ENCODE measurements at places on chromosomes 13 and 19.

GRCh38 chr13:42808341-42808940 lies 27.1 kb downstream of the FAM216B start:
- no peak for DNase-seq

DNA sequence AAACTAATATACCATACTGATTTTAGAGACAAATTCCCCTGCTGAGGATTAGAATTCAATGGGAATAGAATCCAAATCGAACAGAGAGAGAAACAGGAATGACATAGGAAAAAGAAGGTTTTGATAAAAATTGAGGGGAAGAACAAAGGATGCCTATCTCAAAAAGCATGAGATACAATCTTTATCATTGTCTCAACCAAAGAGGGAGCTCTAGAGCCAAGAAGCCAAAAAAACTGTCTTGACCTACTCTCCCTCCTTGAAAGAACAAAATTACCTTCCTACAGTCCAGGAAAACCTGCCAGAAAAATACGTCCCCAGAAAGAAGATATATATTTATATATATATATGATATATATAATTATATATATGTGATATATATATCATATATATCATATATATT lies 39.2 kb upstream of the MIR17HG start:
- DNase-seq = no peak

- DNase-seq = no peak
Observed at GRCh38 chr13:21138561-21138960, 37.8 kb downstream of the SKA3 start.

- DNase-seq = no peak
Observed at GRCh38 chr13:43363156-43363953, 340.0 kb downstream of the DNAJC15 start.

DNA sequence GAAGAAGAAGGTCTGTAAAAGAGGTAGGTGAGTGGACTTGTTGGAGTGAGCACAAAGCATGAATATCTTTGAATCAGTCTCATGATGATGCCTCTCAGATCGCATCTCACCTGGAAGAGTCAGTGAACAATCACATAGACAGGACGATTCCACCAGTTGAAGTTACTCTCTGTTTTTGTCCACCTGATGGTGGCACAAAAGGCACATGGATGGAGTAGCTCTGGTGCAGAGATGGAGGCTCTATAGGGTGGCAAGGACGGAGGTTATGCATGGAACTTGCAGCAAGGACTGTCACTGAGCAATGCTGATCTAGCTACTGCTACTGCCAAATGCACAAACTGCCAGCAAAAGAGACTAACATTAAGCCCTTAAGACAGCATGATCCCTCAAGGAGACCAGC lies 10.3 kb upstream of the MYCBP2 start:
- DNase-seq = no peak

DNA sequence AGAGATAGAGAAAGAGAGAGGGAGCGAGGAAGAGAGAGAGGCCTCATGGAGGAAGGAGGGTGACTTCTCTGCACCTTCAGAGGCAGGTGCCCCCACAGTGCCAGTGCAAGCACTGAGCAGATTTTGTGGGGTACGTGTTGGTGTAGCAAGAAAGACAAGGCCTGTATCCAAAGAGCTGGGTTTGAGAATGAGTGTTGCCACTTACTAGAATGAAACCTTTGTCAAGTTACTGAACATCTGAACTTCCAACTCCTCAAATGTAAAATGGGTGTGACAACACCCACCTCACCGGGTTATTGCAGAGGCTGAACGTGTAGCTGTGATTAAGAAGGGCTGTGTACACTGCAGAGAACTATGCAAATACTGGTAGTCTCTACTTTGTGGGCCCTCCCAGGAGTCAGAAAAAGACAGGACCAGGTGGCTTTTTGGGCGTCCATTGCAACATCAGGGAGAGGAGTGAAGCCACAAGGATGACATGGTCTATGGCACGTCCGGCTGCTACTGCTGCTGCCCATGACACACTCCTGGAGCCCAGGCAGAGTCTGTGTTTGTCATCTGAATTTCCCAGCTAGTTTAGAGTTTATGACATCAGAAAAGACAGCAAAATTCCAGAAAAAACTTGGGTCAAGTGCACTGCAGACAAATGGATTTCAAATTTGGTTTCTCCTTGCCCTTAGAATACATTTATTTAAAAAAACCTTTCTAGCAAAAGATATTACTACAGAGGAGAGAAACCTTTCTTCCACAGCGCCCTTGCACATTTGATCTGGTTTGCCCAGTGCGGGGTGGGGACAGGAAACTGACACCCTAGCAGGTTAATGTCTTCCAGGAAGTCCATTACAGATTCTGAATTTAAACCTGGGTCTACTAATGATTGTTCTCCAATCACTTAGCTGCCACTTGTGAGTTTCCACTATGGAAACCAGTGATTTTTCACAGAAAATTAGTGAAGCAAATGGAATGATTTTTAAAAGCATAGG lies 54.0 kb upstream of the ATP12A start:
- no peak for DNase-seq

- no peak for DNase-seq
Observed at GRCh38 chr19:31296741-31297390, 52.4 kb downstream of the TSHZ3 start.

- no peak for DNase-seq
Observed at GRCh38 chr19:48968813-48969218, 3.7 kb downstream of the FTL start.

GRCh38 chr19:34480971-34481841 lies at the start of gene WTIP:
Gene WTIP, plus strand, starts transcription at chr19:34481758. Its CDS starts 217 bp downstream, at chr19:34481975.
- no peak for DNase-seq

GRCh38 chr19:40813182-40813581 lies 14.2 kb downstream of the EGLN2 start:
- DNase-seq = no peak

GRCh38 chr13:101529422-101529821 lies 76.9 kb downstream of the ITGBL1 start:
- no peak for DNase-seq

DNA sequence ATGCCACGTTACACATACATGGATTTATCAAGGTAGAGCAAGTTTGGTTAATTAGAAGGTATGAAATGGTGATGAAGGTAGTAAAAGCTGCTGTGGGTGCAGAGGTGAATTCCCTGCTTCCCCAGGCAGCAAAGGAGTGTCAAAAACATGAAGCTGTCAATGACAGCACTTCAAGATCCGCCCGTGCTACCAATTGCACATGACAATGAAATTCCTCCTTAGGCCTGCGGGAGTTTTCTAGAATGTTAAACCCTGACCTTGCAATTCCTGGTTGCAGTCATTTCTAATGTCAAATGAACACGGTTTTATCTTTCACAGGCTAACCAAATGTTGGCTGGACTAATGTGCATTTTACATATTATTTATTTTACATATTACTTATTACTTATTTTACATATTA lies 67.7 kb upstream of the LSM14A start:
- DNase-seq = no peak

DNA sequence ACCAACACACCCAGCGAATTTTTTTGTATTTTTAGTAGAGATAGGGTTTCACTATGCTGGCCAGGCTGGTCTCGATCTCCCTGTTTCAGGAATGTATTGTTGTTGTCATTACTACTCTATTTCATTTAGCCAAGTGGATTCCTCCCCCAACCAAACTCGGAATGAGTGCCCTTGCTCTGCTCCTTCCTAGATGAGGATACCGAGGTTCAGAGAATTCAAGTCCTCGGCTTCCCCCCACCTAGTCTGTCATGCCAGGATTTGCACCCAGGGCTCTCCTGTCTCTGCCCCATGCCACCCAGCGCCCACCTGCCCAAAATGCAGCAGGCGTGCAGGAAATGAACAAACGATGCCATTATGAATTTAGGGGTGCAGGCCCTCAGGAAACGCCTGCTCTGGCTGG lies 3.5 kb upstream of the SPACA4 start:
- no peak for DNase-seq

- no peak for DNase-seq
Observed at GRCh38 chr19:58001895-58002369, 688 bp downstream of the ZNF606 start.

DNA sequence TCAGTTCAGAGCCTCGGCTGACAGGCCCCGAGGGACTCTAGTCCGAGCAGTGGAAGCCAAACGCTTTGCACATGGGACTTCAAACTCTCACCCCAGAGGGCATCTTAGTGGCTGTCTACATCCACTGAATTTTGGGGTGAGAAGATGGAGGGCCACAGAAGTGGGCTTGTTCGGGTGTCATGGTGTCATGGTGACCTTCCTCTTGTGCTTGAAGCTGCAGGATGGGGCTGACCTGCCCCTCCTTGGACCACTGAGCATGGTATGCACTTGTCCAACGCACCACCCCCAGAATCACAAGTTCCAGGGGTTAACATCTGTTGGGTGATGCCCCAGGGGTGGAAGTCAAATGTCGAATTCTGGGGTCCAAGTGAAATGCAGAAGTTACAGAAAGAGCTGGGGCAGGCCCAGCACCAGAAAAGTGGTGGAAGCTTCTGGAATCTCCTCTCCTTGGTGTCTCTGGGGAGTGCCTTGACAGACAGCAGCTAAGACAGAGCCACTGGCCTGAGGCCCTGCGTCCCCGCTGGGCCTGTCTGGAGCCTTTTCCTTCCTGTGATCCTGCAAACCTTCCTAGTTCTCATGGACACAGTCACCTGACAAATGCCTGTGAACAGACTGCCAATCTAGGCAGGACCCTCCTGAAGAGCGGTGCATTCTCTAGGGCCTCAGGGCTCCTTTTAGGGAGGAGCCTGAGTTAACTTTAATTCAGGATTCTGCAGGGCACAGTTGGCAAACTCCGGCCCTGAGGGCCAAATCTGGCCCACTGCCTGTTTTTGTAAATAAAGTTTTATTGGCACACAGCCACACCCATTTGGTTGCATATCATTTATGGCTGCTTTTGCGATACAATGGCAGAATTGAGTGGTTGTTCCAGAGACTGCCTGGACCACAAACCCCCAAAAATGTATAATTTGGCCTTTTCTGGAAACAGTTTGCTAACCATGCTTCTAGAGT lies 65.1 kb upstream of the RANBP3 start:
- no peak for DNase-seq

DNA sequence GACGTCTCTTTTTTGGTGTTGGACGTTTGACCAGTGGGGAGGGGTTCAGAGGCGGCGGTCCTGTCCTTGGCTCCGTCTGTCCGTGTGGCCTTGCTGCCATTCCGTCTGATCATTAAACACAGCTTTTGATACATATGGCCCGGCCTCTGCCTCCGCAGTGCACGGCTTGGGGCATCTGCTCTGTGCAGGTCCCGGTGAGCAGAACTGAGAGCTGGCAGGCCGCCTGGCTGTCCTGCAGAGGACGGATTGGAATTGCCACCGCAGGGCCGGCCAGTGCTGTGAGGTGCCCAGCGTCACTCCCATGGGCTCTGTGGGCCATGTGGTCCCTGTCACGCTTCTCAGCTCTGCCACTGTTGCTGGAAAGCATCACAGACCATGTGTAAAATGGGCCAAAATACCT lies 5.4 kb upstream of the TMPRSS9 start:
- no peak for DNase-seq

DNA sequence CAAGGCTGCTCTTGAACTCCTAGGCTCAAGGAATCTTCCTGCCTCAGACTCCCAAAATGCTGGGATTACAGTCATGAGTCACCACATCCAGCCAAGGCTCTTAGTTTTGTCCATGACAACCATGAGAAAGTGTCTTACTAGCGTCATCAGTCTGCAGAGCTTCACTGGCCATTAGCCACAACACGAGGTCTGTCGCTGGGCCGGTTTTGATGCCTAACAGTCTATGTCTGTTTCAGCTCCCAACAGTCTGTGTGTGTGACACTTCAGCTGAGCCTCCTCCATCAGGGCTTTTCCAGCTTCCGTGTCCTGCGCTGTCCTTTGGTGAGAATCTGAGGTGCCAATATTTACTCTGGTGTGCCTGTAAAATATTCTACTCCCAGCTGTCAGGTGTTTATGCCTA lies 47.6 kb downstream of the CEP89 start:
- DNase-seq = no peak

- no peak for DNase-seq
Observed at GRCh38 chr19:50447053-50447452, 14.4 kb downstream of the MYBPC2 start.

DNA sequence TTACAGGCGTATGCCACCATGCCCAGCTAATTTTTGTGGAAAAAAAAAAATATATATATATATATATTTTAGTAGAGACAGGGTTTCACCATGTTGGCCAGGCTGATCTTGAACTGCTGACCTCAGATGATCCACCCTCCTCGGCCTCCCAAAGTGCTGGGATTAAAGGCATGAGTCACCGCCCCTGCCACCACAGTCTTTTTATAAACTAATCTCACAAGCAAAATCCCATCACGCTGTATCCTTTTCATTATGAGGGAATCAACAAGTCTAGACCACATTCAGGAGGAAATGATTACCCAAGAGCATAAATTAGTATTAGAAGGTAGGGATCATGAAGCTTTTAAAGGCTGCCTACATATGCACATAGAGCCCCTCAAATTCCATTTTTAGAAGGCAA lies 210.6 kb upstream of the NBEA start:
- DNase-seq = no peak

DNA sequence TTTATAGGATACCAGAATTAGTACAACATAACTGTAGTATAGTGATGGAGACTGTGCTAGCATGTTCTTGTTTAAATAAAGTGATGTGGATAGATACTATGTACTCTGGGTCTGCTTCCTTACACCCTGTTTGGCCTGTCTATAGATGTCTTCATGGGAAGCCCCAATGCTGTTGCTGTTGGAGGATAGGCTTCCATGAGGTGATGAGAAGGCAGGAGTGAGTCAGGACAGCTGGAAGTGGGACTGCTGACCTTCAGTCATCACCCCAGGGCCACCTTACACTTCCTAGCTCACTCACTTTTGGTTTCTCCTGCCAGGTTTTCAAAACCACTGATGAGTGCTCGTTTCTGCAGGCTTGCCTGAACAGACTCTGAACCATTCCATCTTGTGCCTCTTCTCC lies 4.2 kb downstream of the KCTD4 start:
- DNase-seq = no peak

GRCh38 chr13:112990783-112991182 lies 21.8 kb downstream of the MCF2L start:
- no peak for DNase-seq

Measured in activated CD8-positive, alpha-beta memory T cell treated with anti-CD3 and anti-CD28 coated beads, Interleukin-2, amount 50 U/mL, for 4 hours (primary cell).